ENCODE measurements at places on chromosomes 3 and 15. TPM values are rescaled to one million over a fixed set of nuclear protein-coding genes. Genes with fewer than 3 reads are reported as not detected.

DNA sequence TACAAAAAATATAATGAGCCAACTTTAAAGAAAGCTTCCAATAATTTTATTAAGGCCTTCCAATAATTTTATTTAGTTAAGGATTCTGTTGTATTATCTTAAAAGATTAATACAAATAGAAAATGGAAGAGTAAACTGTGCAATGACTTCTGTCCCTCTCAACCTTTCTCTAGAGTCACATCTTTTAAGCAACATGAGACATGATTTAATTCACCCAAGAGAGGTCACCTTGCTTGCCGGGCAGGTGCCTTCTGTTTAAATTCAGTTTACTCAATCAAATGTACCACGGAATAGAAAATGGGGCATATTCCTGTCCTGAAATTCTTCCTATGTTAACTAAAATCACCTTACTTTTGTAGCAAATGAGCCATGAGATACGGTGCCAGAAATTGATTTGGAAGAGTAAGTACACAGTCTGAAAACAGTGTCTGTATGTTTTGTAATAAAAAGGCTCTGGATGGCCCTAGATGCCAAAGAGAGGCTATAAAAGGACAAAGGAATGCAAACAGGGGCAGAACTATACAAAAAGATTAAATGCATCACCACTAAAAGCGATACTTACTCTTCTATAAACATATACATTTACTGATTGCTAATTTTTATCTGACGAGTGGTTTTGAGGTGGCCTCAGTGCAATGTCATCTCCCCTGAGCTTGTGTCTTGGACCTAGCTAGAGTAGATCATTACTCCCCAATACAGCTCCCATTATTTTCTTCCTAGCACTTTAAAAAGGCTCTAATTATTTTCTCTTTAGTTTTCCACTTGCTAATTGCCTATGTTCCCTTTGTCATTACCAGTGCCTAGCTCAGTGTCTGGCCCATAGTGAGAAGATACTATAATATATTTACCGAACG, 134.0 kb downstream of the FHIT start:
- no peaks in the 10 kb centered on the region for H3K4me1 ChIP-seq
- no peaks in the 10 kb centered on the region for H3K27me3 ChIP-seq
- no peak overlapping the region for H3K4me3 ChIP-seq
- no peak for DNase-seq
- no peaks in the 10 kb centered on the region for H3K36me3 ChIP-seq

DNA sequence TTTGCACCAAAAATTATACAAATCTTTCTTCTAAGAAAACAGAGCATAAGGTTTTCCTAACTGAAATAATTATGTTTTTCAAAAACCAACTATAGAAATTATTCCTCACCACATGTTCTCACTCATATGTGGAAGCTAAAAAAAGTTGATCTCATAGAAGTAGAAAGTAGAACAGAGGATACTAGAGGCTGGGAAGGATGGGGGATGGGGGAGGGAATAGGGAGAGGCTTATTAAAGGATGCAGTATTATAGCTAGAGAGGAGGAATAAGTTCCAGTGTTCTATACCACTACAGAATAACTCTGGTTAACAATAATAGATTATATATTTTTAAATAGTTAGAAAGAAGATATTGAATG, 12.7 kb upstream of the TMEM212 start:
- no peak overlapping the region for H3K4me3 ChIP-seq
- H3K4me1 ChIP-seq = peaks cover 30% of the 10 kb centered on the region
- H3K27me3 ChIP-seq = no peaks in the 10 kb centered on the region

- H3K27ac ChIP-seq = no peak overlapping the region
- no peak overlapping the region for H3K4me3 ChIP-seq
- no peaks in the 10 kb centered on the region for H3K27me3 ChIP-seq
- DNase-seq = no peak
These were observed 8.8 kb downstream of the SNTN start for GRCh38 chr3:63661242-63661641.

The TGM4 gene
- total RNA-seq = 1.4 TPM
